ENCODE measurements at places on chromosomes 2 and 18.

DNA sequence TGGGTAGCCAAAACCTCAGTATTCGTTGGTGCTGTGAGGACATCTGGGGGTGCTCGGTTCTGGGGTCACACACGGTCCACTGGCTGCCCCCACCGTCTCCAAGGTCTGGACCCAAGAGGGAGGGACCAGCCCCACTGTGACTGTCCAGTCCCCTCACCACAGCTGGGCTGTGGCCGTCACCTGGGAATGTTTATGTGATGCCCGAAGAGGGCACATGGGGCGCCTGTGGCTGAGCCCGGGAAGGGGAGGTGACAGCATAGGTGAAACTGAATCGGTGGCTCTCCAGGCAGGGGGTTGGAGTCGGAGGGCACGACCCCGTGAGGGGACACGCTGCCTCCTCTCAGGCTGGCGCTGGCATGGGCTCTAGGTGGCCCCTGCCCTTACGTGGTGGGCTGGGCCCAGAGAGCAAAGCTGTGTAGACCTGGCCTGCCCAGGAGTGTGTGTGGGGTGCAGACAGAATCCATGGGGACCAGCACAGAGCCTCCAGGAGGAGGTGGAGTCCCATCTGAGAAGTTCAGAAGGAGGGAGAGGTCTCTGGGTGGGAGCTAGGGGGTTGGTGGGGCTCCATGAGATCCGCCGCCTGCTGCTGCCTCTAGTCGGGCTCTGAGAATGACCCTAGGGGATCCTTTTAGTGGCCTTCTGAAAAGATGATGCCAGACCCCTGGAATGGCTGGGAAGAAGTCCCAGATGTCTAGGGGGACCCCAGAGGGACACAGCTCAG lies 1.8 kb downstream of the BOK start:
- no peak for DNase-seq

DNA sequence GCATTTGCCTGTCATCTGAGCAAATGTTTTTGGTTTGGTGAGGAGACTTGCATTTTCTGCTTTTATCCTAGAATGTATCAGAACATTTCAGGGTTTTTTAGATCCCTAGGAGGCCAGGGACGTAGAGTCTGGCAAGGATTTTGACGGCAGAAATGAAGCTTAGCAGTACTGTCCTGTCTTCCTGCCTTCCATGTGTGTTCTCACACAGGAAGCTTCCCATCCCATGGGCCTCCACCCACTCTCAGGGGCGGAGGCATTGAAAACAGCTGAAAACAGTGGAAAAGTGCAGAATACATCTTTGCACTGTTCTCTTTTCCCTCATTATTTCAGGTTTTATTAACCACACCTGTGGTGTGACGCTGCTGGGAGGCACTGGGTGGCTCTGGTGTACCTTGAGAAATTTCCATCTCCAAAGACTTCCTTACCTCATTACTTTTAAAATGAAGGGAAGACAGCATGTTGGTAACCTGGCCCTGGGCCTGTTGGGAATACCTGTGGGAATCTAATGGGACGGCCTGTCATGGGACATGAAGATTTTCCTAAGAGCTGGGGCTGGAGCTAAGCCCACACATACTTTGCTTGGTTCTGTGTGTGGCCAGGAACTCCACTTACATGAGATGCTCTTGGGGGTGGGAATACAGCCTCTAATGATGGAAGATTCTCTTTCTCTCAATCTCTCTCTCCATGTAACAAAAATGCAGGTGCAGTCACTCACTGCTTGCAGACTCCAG lies 20.5 kb downstream of the PCARE start:
- DNase-seq, result no peak

DNA sequence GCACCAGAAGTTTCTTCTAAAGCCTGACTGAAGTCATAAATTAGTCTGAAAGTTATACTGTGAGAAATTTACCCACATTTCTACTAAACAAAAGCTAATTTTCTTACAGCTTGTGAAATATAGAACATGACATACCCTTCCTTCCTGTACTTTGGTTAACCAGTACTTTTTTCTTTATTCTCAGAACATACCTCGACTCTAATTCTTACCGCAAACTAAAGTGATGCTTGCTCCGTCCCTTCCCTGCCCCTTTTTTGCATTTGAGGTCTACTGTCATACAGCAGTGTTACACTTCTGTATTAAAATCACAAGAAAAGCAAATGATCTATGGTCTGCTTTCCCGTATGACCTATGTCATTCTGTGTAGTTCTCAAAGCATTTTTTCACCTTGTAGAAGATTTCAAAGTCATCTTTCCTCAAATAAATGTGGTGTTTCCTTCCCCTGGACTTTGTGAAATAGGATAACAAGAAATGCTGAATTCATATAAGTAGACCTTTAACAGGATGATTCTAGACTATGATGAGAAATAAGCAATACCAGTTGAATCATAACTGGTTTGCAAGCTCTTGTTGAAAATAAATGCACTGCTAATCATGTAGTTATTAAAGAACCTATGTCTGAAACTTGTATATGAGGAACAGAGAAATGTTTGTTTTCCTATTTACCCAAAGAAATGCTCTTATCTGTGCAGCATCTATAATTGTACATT lies 30.4 kb downstream of the CYTIP start:
- peak; percentile 69 for DNase-seq

DNA sequence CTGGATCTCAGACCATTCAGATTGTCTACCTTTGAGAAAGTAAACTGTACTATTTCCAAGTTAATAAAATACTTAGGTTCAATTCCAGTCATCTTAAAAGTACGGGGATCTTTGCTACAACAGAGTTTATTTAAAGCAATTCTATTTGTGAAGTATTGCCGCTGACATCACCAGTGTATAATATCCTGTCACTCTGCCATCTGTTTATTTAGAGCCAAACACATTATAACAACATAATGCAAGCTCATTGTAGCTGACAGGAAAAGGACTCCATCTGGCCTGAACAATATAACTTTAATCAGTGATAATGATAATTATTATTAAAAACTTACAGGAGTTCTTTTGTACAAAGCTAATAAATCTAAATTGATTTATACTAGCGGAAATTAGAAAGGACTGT lies 786.8 kb downstream of the ERBB4 start:
- DNase-seq, result no peak

GRCh38 chr2:176151442-176152287 lies at the start of gene HOXD4:
TSS of gene HOXD4 (plus strand) at chr2:176151550. CDS start at chr2:176151634, 84 bp downstream.
- no peak for DNase-seq

DNA sequence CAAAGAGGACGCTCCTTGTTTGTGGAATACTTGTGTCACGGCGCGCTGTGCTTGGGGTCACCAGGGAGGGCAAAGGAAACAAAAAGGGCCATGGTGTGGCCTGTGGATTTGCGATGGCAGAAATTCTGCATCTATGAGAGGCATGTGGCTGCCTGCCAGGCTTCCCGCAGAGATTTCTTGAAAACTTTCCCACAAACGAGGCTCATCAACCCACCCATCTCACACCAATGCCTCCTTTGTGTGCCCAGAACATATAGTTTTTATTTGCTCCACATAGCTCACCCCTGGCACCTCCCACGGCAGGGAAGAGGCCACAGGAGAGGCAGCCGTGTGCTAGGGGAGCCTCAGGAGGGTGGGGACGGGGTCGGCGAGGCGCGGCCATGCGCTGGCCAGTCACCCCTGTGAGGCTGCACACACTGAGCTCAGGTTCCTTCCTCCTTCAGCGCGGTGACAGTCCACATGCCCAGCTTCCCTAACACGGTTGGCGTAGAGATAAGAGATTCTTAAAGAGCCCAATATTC lies 100.3 kb downstream of the MBP start:
- no peak for DNase-seq

DNA sequence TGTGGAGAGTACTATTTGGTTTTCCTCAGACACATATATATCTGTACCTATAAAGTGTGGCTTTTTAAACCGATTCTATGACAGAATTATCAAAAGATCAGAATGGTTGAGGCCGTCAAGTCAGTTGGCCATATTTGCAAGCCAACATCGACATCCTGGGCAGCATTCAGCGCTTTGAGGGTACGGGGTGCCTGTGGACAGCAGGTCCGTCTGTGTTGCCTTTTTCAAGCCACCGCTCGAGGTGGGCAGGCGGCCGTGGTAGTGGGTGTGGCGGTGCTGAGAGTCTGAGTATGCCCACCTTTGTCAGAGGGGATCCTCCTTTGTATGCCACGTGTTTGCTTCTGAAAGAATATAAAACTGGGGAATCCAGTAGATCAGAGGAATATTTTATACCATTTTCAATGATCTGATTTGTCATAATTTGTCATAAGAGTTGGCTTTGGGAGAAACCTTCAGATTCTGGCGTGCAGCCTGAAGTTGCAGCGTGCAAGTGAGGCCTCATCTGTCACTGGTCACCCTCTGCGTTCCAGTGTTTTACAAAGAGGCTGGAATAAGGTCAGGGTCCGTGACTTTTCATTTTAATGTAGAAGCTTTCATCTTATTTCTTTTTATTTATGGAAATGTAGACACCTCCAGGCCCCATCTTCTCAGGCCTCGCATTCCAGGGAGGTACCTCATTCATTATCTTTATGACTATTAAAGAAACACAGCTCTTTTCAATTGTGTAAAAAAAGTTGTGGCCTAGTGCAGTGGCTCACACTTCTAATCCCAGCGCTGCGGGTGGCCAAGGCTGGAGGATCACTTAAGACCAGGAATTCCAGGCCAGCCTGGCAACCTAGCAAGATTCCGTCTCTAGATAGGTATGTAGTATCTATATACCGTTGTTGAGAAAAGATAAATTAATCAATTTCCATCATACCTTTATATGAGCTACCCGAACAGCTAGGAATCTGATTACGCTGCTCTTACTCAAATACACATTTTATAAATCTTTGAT lies 37.8 kb upstream of the RBM44 start:
- DNase-seq, result no peak

DNA sequence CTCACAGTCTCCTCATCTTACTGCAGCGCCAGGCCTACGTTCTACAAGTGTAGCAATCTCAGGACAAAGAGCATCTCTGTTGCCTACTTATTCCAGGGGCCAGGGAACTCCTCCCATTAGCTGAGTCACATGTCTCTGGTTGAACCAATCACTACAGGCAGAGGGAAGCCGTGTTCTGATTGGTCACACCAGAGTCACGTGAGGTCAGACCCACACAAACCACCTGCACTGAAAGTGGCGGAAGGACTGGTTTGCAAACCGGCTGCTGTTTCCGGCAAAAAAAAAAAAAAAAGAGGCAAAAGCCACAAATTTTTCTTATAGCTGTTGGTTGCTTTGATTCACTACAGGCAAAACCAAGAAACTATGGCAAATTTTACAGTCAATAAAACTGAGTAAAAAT lies 21.9 kb upstream of the USP14 start:
- peak; percentile 28 for DNase-seq

- no peak for DNase-seq
These were observed 15.9 kb downstream of the VWA3B start for GRCh38 chr2:98102878-98103277.

DNA sequence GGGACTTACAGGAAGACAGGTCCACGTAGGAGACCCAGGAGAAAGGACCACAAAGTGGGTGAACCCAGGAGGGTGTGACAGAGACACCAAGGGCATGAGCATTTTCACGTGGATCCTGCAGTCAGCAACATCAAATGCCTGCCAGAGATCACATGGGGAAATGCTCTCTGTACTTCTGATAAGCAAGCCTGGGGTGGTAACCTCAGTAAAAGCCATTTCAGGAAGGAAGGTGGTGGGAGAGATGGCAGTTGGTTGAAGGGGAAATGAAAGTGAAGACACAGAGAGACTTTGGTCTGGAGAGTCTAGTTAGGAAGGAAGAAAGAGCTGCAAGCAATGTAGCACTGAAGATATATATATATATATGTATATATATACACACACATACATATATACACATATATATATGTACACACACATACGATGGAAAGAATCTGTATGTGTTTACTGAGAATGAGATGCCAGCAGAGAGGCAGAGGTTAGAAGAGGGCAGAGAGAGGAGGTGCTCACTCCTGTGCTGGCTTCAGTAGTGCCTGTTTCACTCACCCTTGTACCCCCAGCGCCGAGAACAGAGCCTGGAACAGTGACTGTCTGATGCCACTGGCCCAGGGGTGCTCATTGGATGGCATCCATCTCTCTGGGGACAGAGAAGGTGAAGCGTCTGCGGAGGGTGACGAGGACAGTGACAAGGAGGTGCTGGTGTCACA lies 314.9 kb downstream of the AFF3 start:
- no peak for DNase-seq

Data from CD4-positive, alpha-beta T cell treated with Interleukin-17A for 4 hours (primary cell).